HuH-7 (cell line): ENCODE measurements at places on chromosomes 12 and 14.

GRCh38 chr14:23481979-23482822 lies 12.7 kb downstream of the NGDN start:
- no peak for DNase-seq

DNA sequence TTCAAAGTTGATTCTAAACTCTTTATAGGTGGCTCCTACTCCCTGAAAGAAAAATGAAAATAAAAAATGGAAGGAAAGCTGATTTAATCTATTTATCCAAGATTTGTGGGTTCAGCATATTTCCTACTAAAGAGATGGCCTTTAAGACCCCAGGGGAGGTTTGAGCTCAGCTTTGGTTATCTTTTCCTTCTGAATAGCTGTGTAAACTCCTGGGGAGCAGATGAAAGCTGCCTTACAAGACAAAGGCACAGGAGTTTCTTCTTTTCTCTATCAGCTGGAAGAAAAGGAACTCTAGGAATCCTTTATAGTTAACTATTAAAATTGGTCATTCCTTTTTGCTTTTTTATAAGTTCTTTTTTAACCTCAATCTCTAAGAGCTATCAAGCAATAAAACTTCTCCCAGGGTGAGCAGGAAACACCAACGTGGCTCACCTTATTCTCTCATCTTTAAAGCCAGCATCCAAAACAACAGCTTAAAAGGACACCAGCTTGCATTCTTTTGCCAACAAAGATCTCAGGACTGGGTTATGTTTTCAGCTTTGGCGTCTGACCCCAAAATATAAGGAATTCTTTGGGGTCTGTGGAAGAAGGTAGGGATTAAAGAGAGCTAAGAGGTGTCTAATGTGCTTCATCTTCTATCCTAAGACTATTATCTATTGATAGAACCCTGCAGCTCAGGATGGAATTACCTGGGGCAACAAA lies 371.7 kb upstream of the KITLG start:
- DNase-seq, result no peak

DNA sequence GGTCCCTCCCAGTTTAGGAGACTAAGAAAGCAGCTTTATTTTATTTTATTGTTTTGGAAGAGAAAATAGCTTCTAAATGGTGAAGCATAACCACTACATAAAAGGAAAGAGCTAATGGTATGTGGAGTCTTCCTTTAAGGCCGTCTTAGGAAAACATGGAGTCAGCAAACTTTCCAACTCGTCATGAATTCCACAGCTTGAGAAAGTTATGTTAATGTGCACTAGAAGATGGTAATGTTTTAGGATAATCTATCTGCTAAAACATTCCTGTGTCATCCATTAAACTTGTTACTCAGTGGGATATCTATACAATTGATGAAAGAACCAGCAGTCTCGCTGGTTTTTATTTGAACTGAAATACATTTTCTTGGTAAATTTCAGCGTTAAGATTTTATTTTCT lies 448.4 kb upstream of the SEL1L start:
- no peak for DNase-seq

DNA sequence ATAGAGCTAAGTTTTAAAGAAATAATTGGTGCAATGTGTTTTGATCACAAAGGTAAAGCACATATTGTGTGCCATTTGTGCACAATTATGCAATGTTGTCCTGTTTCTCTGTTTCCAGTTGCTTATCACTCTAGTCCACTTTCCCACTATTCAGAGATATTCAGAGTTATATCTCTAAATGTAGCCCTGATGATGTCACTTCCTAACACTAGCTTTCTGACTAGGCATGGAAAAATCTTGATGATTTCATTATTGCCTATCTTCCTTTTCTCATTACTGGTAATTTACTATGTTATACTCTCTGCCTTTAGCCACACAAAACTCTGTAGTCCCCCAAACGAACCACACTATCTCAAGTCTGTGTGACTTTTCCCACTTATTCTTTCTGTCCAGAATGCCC lies 221.2 kb downstream of the TRHDE start:
- DNase-seq, result no peak

GRCh38 chr12:114136631-114137030 lies 170.5 kb upstream of the RBM19 start:
- no peak for DNase-seq

DNA sequence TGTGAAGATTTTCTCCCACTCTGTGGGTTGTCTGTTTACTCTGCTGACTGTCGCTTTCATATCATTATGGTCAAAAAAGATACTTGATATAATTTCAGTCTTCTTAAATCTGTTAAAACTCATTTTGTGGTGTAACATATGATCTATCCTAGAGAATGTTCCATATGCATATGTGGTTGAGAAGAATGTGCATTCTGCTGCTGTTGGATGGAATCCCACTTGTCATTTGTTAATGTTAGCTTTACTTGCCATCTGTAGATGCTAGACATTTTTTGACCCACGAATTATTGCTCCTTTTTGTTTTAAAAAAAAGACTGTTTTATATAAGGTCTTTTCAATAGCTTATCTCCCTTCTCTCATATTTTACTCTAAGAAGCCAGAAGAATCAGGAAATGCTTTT lies 26.3 kb upstream of the OR5AU1 start:
- no peak for DNase-seq

DNA sequence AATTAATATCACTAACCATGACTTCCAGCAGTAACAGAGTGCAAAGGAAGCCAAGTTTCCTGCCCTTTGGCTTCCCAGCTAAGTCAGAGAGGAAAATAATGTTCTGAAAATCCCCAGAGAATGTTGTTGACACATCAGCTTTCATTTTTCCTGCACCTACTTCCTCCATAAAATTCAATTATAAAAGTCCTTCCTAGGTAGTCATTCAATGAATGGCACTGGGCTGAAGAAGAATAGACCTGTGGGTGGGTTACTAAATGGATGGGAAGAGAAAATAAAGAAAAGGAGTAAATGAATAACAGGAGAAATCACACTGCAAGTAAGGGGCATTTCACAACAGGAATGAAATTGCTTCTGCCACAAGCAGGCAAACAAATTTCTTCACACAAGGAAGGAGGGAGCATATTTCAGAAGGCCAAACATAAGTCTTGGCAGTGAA lies 73.2 kb upstream of the MDM1 start:
- DNase-seq, result no peak

DNA sequence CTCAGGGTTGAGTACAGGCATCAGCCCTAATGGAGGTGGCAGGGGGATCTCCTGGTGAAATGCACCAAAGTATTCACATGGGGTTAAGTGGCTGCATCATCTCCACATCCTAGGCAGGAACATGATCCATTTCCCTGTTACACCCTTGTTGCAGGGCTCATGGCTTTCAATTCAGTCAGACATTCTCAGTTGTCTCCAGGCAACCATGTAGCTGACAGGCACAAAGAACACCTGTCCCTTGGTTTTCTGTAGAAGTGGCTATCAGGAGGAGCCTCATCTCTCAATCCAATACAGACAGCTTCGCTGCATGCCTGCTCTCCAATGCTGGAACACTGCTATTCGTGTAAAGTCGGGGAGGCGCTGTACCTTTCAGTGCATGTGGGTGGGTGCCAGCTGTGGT lies 299.0 kb upstream of the FOXG1 start:
- no peak for DNase-seq

GRCh38 chr12:126457776-126458175 lies 1392.5 kb downstream of the AACS start:
- DNase-seq, result no peak

GRCh38 chr12:17110316-17110715 lies 504.4 kb upstream of the LMO3 start:
- DNase-seq, result no peak

GRCh38 chr14:68589447-68590200 lies 203.2 kb downstream of the ZFP36L1 start:
- no peak for DNase-seq

DNA sequence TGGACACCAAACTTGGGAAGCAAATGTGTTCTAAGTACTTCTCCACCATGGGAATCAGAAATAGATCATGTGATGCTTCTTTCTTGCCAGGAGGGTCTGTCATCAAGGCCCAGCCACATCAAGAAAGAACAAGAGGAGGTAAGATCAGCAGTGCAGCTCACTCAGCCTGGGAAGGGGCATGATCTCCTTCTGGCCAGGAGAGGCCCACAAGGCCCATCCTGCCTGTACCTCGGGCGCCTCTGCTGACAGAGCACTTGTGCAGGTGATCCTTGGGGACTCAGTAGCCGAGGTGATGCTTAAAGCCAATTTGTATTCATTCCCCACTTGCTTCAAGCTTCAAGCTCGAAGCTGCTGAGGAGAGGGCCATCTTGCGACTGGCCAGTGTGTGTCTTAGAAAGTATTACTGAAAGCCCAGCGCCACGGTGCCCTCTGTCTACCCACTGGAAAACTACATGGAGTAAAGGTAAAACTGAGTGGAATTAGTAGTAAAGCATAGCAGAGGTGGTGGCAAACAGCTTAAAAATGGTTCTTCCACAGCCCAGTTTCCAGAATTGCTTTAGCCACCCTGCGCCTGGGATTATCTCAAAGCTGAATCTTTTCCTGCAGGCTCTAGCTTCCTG lies 26.2 kb downstream of the RTRAF start:
- DNase-seq, result peak; percentile 11

- DNase-seq, result no peak
These were observed 17.9 kb downstream of the NFKBIA start for GRCh38 chr14:35386673-35387125.

DNA sequence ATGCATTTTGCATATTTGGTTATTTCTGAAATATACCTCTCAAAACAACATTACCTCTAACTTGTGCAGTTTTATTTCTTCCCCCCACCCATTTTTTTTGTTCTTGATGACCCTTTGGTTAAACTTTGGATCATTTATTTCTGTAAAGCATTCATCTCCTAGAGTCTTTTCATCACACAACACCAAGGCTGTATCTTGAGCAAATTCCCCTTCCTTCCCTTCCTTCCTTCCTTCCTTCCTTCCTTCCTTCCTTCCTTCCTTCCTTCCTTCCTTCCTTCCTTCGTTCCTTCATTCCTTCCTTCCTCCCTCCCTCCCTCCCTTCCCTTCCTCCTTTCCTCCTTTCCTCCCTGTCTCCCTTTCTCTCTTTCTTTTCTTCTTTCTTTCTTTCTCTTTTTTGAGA lies 43.8 kb upstream of the PPP1R12A start:
- DNase-seq, result no peak

- no peak for DNase-seq
These were observed 193.6 kb downstream of the GALC start for GRCh38 chr14:87799400-87799799.

DNA sequence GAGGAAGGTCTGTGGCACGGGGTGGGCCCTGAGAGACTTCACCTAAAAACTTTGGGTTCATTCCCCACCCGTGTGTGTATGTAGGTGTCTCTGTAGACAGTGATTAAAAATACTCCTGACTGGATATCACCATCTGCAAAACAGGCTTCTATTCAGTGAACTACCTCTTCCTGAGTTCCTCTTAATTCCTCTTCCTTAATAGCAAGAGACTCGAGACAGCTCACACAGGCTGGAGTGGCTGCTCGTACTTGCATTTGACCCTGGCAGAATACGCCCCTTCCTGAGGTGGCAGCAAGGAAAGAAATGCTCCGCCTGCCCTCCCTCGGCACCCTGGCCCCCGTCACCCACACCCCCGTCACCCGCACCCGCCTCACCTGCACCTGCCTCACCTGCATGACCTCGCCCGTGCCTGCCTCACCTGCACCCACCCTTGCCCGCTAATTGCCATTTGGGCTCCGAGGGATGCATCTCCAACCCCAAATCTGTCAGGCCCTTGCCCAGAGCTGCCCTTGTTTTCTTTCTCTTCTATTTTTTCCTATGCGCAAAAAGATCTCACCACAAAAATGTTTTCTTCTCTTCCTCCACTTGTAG lies 90.0 kb downstream of the FBXL14 start:
- no peak for DNase-seq

DNA sequence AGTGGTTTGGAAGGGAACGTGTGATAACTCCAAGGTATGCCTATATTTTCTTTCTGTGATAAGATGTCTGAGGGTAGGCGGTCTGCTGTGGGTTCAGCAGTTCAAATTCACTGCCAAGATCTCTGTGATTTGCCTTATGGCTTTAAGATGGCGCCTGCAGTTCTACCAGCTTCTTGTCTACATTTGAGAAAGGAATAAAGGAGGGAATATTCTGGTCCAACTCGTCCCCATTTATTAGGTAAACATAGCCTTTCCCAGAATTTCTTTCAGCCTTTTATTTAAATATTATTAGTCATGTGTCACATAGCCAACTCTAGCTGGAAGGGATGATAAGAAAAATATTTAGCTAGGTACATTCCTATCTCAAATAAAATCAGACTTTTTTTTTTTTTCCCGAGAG lies 48.8 kb downstream of the KCNJ8 start:
- no peak for DNase-seq

GRCh38 chr14:93905623-93906022 lies 21.5 kb upstream of the FAM181A start:
- no peak for DNase-seq

DNA sequence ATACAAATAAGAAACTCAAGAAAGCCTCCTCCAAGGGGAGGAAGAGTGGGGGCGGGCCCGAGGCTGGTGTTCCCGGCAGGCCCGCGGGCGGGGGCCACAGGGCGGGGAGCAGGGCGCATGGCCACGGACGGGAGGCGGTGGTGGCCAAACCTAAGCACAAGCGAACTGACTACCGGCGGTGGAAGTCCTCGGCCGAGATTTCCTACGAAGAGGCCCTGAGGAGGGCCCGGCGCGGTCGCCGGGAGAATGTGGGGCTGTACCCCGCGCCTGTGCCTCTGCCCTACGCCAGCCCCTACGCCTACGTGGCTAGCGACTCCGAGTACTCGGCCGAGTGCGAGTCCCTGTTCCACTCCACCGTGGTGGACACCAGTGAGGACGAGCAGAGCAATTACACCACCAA lies 8.7 kb downstream of the DACT1 start:
- no peak for DNase-seq

DNA sequence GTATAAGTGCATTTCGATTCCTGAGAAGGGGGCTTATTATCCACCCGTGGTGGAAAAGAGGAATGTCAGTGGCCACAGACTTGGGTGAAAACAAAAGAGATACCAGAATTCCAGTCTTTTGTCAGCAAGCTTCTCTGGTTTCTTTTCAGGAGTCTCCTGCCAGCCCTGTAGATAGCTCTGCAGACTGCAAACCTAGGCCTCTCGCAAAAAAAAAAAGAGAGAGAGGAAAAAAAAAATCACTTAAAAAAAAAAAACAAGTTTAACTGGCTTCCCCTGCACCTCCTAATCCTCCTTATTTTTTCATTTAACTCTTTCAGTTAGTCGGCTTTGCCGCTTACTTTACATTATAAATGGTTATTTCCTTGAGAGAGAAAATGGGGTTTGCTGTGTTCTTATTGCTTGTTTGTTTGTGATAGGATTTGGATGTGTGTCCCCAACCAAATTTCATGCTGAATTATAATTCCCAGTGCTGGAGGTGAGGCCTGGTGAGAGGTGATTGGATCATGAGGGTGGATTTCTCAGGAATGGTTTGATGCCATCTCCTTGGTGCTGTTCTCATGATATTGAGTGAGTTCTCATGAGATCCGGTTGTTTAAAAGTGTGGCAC lies 170.0 kb downstream of the BCL11B start:
- no peak for DNase-seq

DNA sequence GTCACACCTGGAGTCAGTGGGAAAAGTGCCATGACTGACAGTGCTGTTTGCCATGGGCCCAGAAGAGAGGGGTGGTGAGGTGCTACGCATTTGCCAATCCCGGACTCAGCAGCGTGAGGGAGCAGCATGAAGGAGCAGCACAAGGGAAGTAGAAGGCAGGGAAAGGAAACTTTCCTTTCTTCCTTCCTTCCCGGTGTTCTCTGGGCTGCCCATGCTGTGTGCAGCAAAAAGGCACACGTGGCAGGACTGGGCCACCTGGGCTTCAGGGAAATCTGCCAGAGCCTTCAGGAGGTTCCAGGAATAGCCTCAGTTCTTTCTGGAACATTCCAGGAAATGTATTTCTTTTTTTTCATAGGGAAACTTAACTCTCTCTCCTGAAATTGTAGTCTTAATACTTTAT lies 23.0 kb downstream of the TRIM9 start:
- DNase-seq, result no peak

GRCh38 chr14:91893669-91894068 lies 26.3 kb upstream of the TC2N start:
- no peak for DNase-seq
